ENCODE measurements at places on chromosomes 11 and 22. TPM values are rescaled to one million over a fixed set of nuclear protein-coding genes. Genes with fewer than 3 reads are reported as not detected.

GRCh38 chr22:20551805-20552442 is 44.5 kb downstream of the MED15 start:
- H3K4me3 ChIP-seq = peak overlapping the region; percentile 29
- peaks cover 50% of the 10 kb centered on the region for H3K36me3 ChIP-seq
- H3K27ac ChIP-seq = peak overlapping the region; percentile 86

GRCh38 chr11:134643115-134644012 is 231.3 kb upstream of the B3GAT1 start:
- H3K27ac ChIP-seq = no peak overlapping the region
- no peak overlapping the region for H3K4me3 ChIP-seq
- H3K4me1 ChIP-seq = no peaks in the 10 kb centered on the region
- DNase-seq = no peak

The CCDC87 gene
- 0.25 TPM for total RNA-seq

GRCh38 chr11:36452236-36452940 is 57.7 kb downstream of the TRAF6 start:
- peaks cover 11% of the 10 kb centered on the region for H3K36me3 ChIP-seq
- H3K4me3 ChIP-seq = no peak overlapping the region
- no peak for DNase-seq
- H3K27me3 ChIP-seq = no peaks in the 10 kb centered on the region

- no peak for DNase-seq
- no peak overlapping the region for H3K27ac ChIP-seq
- H3K36me3 ChIP-seq = peaks cover 36% of the 10 kb centered on the region
Measured at GRCh38 chr11:73875380-73875779, 1.3 kb downstream of the COA4 start.

DNA sequence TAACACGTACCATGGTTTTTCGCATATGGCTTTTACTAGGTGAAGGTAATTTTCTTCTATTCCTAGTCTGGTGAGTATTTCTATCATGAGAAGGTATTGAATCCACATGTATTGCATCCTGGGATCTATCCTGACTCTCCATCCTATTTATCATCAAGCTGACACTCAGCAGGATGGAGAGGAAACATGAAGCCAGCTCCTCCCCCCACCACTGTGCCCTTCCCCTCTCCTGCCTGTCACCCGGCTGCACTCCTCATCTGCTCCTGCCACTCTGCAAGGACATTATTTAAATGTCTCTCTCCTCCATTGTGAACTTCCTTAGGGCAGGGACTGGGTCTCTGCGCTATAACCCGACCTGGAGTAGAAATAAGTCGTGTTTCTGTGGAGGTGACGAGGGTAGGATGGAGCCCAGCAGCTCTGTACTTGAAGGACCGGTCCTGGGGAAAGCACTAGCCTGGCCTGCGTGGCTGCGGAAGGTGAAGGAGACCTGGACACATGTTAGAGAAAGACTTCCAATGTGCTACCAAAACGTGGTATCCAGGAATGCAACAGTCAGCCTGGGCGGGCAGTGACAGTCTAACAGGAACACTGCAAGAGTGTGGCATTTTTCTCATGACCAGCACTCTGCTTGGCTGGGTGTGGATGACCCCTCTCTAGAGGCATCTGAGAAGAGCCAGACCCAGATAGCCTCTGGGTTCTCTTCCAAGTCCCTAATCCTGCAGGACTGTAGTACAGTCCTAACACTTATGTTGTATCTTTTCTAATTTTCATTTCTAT is 111.2 kb downstream of the MICAL3 start:
- H3K36me3 ChIP-seq = no peaks in the 10 kb centered on the region
- no peaks in the 10 kb centered on the region for H3K27me3 ChIP-seq
- H3K4me1 ChIP-seq = peaks cover 7% of the 10 kb centered on the region
- H3K27ac ChIP-seq = no peak overlapping the region
- H3K4me3 ChIP-seq = no peak overlapping the region

GRCh38 chr11:44916801-44917385 is 33.8 kb downstream of the TP53I11 start:
- no peak overlapping the region for H3K4me3 ChIP-seq
- H3K4me1 ChIP-seq = no peaks in the 10 kb centered on the region

DNA sequence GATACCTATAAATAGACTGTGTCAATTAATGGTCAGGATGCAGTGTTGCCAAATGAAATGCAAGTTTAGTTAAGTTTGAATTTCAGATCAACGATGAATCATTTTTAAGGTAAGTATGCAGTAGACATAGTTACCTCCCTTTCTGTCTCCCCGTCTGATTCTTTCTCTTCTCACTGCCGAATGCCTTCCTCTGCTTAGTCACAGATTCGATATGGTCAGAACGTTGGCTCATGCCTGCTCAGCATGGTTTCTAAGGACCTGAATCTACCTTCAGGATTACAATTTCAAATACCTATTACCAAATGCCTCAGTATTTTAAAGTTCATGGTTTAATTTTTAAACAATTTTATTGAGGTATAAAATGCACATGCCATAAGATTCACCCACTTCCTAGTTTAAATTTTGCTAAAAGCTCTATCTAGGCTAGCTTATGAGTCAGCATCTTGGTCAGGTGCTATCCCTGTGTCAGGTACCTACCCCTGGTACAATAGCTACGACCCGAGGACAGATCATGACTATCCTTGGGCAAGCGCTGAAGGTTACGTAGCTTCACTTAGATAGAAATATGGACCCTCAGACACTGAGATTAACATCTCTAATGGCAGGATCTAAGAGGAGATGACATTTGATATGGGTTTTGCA is 78.2 kb upstream of the SPON1 start:
- no peak overlapping the region for H3K4me3 ChIP-seq
- no peaks in the 10 kb centered on the region for H3K36me3 ChIP-seq
- no peaks in the 10 kb centered on the region for H3K4me1 ChIP-seq
- no peak overlapping the region for H3K27ac ChIP-seq
- no peak for DNase-seq

DNA sequence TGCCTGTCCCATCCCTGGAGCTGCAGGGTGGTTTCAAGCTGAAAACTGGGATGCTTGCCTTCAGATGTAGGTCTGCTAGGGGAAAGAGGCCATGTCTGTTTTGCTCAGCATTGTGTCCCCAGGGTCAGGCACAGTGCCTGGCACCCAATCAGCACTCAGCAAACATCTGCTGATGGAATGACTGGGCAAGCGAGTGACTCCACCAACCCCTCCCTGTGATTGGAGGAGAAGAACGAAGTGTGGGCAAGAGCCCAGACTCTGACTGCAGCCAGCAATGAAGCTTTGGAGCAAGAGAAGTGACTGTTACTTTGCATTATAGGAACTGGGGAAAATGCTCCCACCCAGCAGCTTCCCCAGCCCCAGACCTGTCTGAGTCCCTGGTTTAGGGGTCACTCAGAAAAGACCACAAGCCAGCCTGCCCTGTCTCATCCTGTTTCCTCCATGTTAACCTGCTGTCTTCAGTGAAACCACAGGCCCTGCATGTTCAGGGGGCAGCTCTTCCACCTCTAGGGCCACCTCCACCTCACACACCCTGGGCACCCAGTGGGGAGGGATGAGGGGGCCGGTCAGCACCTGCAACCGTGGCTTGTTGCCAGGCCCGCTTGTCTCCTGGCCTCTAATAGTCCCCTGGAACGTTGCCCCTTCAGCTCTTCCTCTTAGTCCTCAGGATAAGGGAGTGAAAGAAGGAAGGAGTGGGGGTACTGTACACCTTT is 147.4 kb downstream of the TRIM29 start:
- H3K4me3 ChIP-seq = no peak overlapping the region
- no peaks in the 10 kb centered on the region for H3K4me1 ChIP-seq
- no peak overlapping the region for H3K27ac ChIP-seq
- H3K36me3 ChIP-seq = no peaks in the 10 kb centered on the region
- no peak for DNase-seq
- peaks cover 9% of the 10 kb centered on the region for H3K27me3 ChIP-seq

- no peak for DNase-seq
- no peak overlapping the region for H3K4me3 ChIP-seq
- H3K4me1 ChIP-seq = no peaks in the 10 kb centered on the region
- H3K27me3 ChIP-seq = no peaks in the 10 kb centered on the region
Measured at GRCh38 chr22:31439808-31440207, 40.4 kb downstream of the DRG1 start.

GRCh38 chr11:113979431-113979830 is 4.5 kb downstream of the HTR3A start:
- peaks cover 3% of the 10 kb centered on the region for H3K27me3 ChIP-seq
- no peak for DNase-seq
- H3K4me3 ChIP-seq = no peak overlapping the region
- no peaks in the 10 kb centered on the region for H3K36me3 ChIP-seq
- H3K27ac ChIP-seq = no peak overlapping the region

DNA sequence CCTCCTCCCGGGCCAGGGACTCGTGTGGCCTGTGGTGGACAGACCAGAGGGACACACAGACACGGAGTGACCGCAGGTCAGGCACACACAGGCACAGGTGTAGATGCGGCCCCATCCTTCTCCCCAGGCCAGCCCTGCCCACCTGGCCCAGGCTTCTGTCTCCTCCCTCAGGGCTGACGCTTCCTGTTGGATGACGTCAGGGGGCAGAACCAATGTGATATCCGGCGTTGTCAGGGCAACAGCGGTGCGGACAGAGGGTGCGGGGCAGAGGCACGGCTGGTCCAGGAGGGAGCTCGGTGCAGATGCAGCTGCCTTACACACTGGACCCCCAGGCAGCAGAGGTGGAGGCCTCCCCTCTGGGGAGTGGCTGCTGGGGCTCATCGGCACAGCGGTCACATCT is 2.9 kb upstream of the TUBGCP6 start:
- no peak overlapping the region for H3K4me3 ChIP-seq
- peaks cover 85% of the 10 kb centered on the region for H3K4me1 ChIP-seq
- H3K36me3 ChIP-seq = peaks cover 29% of the 10 kb centered on the region
- no peak overlapping the region for H3K27ac ChIP-seq
- no peaks in the 10 kb centered on the region for H3K27me3 ChIP-seq

- H3K36me3 ChIP-seq = no peaks in the 10 kb centered on the region
- DNase-seq = no peak
- H3K4me3 ChIP-seq = no peak overlapping the region
Measured at GRCh38 chr11:80327956-80328614, 887.3 kb upstream of the TENM4 start.

- no peak for DNase-seq
- H3K27ac ChIP-seq = no peak overlapping the region
- no peaks in the 10 kb centered on the region for H3K4me1 ChIP-seq
- H3K36me3 ChIP-seq = no peaks in the 10 kb centered on the region
- H3K4me3 ChIP-seq = no peak overlapping the region
Measured at GRCh38 chr11:91664521-91664920, 560.1 kb upstream of the FAT3 start.

- H3K4me1 ChIP-seq = no peaks in the 10 kb centered on the region
- no peaks in the 10 kb centered on the region for H3K36me3 ChIP-seq
- no peak overlapping the region for H3K27ac ChIP-seq
- no peak for DNase-seq
- no peak overlapping the region for H3K4me3 ChIP-seq
Measured at GRCh38 chr11:106608677-106609076, 409.6 kb downstream of the GUCY1A2 start.

DNA sequence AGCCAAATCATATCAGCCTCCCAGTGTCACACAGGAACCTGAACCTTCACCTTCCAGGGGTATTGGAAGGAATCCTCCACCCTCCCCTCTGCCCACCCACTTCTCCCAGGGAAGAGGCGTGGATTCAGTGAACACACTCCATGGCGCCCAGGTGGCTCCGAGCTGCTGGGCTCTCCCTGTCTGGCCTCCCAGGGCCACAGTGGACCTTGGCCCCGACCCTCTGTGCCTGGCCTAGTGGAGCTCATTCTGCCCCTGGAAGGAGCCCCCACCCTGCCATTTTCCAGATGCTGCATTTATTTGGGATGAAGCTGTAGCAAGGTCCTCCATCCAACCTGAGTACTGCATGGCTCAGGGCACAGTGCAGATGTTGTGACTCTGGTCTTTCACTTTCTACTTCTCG is 1340.1 kb downstream of the TBC1D22A start:
- H3K4me3 ChIP-seq = no peak overlapping the region
- peaks cover 23% of the 10 kb centered on the region for H3K4me1 ChIP-seq
- H3K27me3 ChIP-seq = no peaks in the 10 kb centered on the region
- no peak overlapping the region for H3K27ac ChIP-seq
- H3K36me3 ChIP-seq = no peaks in the 10 kb centered on the region

The OSBP2 gene
- total RNA-seq = 1.6 TPM

- peaks cover 50% of the 10 kb centered on the region for H3K4me1 ChIP-seq
- H3K27ac ChIP-seq = peak overlapping the region; percentile 30
- no peaks in the 10 kb centered on the region for H3K27me3 ChIP-seq
- no peaks in the 10 kb centered on the region for H3K36me3 ChIP-seq
- H3K4me3 ChIP-seq = peak overlapping the region; percentile 52
Measured at GRCh38 chr22:23763579-23763945, 772 bp downstream of the C22orf15 start.

DNA sequence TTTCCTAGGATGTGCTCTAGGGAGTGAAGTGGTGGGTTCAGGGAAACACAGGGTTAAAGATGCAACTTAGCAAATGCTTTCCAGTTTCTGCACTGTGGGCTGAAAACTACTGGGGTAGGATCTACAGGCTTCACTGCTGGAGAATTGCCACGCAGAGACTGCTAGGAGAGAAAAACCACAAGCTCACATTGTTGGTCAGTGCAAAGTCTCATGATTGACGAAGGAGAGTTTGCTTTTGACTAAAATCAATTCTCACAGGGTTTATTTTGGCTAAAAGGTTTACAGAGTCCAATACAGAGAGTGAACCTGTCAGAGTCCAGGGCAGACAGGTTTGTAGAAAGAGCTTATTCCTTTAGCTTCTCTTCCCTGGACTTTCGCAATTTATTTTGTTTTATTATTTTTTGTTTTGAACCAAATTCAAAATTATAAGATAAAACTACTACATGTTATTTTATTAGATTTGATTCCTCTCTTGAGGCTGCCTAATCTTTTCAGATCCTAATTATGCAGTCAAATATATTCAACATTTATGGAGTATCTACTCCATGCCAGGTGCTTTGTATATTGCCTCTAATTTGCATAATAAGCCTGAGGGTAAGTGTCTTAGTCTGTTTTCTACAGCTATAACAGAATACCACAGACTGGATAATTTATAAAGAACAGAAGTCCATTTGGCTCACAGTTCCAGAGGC is 64.7 kb downstream of the MTNR1B start:
- DNase-seq = no peak
- H3K36me3 ChIP-seq = no peaks in the 10 kb centered on the region
- no peak overlapping the region for H3K4me3 ChIP-seq

The MFNG gene
- total RNA-seq = 85.1 TPM

- DNase-seq = no peak
- H3K4me3 ChIP-seq = no peak overlapping the region
- no peaks in the 10 kb centered on the region for H3K27me3 ChIP-seq
- H3K4me1 ChIP-seq = no peaks in the 10 kb centered on the region
Measured at GRCh38 chr11:28962502-28962901, 854.3 kb downstream of the METTL15 start.

The LMNTD2 gene
- 8.2 TPM for total RNA-seq
